Activated CD8-positive, alpha-beta memory T cell treated with anti-CD3 and anti-CD28 coated beads, Interleukin-2, amount 50 U/mL, for 4 hours (primary cell): ENCODE measurements at places on chromosomes 3 and 15.

GRCh38 chr15:100771746-100772145 lies 107.9 kb upstream of the ALDH1A3 start:
- no peak for DNase-seq

GRCh38 chr15:77017091-77017660 lies 22.2 kb downstream of the PSTPIP1 start:
- no peak for DNase-seq

GRCh38 chr3:172270557-172271166 lies 177.6 kb downstream of the GHSR start:
- no peak for DNase-seq

GRCh38 chr3:122021811-122022401 lies at the start of gene ILDR1:
TSS of gene ILDR1 (minus strand) at chr3:122022247. CDS start at chr3:122022077, 170 bp downstream.
- DNase-seq = no peak

DNA sequence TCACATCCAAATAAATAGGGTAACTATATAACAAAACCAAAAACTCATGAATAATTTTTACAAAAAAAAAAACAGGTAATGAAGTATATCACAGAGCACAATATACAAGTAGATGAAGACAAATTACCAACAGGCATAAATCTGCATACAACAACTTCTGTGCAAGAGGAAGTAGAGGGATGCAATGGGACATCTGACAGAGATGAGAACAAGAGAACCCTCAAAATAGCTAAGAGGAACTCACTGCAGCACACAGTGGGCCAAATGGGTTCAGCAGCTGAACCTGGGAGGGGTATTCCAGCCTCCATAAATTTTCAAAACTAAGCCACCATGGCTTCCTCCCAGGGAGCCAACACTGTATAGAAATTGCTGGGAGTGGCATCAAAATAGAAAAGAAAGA lies 9.6 kb upstream of the BTLA start:
- DNase-seq = no peak

- no peak for DNase-seq
Observed at GRCh38 chr3:16838561-16838960, 46.2 kb upstream of the PLCL2 start.

DNA sequence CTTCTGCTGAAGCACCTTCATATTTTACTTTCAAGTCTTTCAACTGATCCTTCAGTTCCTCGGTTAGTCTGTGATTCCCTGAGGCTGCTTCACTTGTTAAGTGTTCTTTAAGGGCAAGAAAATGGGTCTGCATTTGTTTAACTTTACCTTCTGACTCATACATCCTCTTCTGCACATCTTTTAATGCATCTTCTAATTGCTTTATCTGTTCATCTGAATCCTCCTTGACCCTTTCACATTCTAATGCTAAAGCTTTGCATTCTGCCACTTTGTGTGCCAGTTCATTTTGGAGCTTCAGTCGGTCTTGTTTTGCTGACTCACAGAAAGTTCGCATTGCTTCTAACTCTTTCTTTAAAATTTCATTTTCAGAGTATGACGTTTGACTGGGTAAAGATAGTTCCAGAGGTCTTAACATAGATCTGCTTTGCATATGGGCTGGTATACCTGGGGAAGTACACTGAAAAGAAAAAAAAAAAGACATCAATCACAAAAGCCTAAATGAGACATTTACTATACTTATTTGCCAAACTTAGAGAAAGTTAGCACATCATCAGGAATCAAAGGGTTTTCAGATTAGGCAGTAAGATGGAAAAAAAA lies 94.3 kb downstream of the UACA start:
- no peak for DNase-seq

GRCh38 chr3:177147790-177148189 lies 49.5 kb downstream of the TBL1XR1 start:
- no peak for DNase-seq

DNA sequence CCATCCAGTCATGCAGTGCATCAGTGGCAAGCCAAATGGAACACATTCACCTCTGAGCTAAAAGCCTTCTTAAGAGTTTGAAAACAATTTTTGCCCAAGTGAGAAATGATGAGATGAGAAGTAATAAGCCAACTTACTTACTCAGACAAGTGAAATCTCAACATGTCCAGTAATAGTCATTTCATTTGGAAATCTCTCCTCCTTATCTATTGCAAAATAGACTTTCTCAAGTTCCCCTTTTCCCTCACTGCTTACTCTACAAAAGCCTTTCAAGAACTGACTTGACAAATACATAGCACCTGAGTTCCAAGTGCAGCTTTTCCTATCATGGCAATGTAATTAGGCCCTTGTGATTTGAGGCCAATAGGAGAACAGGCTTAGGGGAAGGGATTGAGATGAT lies 282.3 kb downstream of the SLC9A9 start:
- no peak for DNase-seq

DNA sequence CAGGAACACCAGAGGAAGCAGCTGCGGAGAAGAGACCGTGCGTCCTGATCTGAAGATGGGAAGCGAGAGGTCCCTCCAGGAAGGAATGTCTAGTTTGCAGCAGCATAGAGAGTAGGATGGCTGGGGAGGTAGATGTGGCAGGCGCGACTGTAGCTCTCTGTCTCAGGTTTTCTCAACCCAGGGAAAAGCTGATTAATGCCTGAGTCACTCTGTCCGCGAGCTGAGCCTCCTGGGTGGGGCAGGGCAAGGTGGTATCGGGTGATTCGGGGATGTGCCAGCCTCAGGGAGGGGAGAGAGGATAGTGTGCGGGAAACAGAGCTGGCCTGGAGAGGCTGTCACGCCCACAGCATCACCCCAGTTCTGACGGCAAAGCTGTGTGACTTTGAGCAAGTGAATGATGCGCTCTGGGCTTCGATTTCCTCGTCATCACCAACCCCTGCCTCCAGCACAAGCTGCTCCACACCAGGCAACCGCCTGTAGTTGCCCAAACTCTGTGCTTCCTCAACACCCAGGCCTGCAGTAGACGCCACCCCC lies 28.4 kb downstream of the CPN2 start:
- DNase-seq = no peak
